ENCODE measurements at places on chromosomes 1 and 21.

DNA sequence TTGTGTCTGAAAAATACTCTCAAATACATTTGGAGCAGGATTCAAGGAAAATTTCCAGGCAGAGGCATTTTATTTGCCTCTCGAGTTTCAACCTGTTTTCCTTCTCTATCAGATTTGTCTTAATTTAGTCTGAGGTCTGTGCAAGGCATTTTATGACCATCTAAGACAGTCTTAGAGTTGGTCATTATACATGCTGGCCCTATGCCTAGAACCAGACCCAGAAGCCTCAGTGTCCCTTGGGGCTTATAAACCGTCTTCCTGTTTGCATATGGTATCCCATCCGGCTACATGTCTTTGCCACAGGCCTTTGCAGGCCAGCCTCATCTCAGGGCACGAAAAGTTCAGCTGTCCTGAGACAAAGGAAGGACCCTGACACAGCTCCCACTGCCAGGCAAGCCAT, 346.1 kb downstream of the SIPA1L2 start:
- no peak for DNase-seq

DNA sequence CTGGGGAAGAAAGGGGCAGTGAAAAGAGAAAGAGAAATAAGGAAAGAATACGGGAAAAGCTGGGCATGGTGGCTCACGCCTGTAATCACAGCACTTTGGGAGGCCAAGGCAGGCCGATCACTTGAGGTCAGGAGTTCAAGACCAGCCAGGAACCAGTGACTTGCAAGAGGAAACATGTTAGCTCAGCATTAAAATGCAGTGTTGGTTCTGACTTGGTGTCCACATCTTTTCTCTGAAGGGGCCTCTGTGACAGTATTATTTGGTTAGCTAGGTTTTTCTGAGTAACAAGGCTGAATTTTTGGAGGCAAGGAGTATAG, 26.8 kb downstream of the IER5 start:
- DNase-seq: no peak

GRCh38 chr1:114758256-114758832, 560 bp upstream of the CSDE1 start:
- no peak for DNase-seq

DNA sequence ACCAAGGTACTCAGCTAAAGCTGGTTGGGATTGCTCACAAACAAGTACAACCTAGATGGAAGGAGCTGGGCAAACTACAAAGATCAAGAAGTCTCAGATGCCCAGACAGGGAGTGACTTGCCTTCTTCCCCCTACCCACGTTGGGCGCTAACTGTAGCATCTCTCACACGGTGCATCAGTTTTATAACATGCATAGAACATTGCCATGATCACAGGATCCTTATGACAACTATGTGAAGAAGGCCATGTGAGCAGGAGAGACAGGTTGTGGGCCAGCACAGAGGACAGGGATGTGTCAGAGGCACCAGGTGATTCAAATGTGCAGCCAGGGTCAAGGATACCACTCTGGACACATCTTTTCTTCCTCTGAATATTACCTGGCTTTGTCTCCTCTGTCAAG, 28.3 kb upstream of the CYP4B1 start:
- DNase-seq: no peak

GRCh38 chr1:59249396-59250137, 47.3 kb upstream of the FGGY start:
- no peak for DNase-seq

GRCh38 chr1:184297244-184297750, 89.5 kb upstream of the C1orf21 start:
- DNase-seq: no peak

DNA sequence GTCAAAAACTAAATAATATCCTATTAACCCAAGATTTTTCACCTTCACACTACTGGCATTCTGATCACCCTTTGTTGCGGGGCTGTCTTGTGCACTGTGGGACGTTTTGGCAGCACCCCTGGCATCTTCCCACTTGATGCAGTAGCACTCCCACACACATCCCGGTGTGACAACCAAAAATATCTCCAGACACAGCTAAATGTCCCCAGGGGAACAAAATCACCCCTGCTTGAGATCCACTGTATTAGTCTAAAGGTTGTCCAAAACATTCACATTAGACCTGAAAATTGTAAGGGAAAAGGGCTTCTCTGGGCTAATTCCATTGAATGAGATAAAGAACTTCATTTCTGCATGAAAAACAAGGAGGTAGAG, 37.8 kb downstream of the PLEKHO1 start:
- DNase-seq: no peak

- no peak for DNase-seq
These were observed 309.7 kb upstream of the LYPLAL1 start for GRCh38 chr1:218863987-218864386.

GRCh38 chr1:103441342-103441741, 84.2 kb upstream of the RNPC3 start:
- no peak for DNase-seq

DNA sequence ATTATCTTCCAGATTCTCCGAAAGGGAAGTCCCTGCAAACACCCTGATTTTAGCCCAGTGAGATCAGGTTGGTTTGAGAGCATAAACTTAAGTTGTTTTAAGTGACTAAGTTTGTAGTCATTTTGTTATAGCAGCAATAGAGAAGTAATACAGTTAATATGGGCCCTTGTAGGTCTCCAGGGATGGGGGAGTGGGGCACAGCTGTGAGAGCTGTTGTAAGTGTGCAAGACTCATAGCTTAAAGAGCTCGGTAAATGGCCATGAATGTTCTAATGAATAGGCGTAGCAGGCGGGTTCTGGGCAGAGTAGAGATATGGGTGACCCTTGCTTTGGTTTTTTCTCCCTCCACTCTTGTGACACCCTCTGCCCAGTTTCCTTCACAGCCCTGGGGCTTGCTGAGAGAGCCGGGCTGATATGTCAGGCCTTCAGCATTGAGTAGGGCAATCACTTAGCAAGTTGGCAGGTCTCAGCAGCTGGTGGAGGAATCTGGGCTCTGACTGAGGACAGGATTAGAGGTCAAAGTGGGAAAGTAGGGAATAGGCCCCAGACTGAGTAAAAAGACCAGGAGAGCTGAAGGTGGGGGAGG, 16.0 kb upstream of the ID3 start:
- no peak for DNase-seq

- no peak for DNase-seq
These were observed 7.0 kb upstream of the IL6R start for GRCh38 chr1:154398141-154398540.

- DNase-seq: no peak
These were observed 5.2 kb downstream of the RPL5 start for GRCh38 chr1:92837062-92837461.

DNA sequence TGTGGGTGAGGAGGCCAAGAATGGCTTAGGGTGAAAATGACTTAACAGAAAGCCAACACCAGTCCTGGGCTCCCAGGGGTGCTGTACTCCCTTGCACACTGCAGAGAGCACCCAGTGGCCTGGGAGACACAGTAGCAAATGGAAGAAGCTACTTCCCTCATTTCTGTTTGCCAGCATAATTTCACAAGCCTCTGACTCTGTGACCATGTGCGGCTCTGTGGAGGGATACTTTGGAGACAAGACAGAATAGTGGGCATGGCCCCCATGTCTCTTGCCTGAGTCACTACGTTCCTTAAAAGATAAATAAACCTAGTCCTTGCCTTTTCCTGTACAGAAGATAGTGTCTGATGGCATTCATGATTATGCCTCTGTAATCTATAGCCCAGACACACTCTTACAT, 38.1 kb downstream of the TRIM62 start:
- DNase-seq: no peak

GRCh38 chr1:225822655-225823403, 12.9 kb downstream of the EPHX1 start:
- no peak for DNase-seq

- DNase-seq: no peak
These were observed 14.0 kb downstream of the RUNX1 start for GRCh38 chr21:35035116-35035515.

All from muscle of arm (tissue), 14 donors.